ENCODE measurements at places on chromosomes 11 and 22.

DNA sequence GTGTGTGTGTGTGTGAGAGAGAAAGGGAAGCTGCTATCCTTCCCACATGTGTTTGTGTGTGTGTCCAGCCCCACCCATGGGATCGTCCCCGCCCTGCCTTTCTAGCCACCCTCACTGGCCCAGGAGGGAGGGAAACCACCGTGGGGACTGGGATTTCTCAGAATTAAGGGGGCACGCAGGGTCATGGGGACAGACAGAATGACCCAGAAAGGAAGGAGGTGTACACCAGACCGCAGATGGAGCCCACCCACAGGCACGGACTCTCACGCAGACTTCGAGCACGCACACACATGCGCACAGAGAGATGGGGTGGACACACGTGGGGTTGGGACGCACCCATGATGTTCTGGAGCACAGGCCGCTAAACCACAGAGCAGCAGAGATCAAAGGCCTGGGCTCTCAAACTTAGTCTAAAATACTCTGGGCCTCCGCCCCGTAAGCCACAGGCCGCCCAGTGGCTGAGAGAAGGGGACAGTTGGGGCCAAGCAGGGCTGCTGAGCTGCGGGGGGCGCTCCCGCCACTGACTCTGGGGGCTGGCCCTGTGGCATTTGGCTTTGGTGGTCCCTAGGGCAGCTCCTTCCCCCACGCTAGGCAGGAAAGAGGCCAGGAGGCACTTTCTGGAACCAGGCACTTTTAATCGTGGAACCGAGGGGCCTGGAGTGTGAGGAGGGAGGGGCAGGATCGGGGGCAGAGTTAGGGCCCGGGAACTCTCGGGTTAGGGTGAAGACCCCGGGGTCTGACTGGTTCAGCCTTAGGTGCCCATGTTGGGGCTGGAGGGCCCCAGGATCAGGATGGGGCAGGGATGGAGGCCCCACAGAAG lies 1.5 kb downstream of the IFITM5 start:
- DNase-seq, result no peak

- no peak for DNase-seq
Measured at GRCh38 chr11:36357831-36358230, 61.7 kb downstream of the PRR5L start.

DNA sequence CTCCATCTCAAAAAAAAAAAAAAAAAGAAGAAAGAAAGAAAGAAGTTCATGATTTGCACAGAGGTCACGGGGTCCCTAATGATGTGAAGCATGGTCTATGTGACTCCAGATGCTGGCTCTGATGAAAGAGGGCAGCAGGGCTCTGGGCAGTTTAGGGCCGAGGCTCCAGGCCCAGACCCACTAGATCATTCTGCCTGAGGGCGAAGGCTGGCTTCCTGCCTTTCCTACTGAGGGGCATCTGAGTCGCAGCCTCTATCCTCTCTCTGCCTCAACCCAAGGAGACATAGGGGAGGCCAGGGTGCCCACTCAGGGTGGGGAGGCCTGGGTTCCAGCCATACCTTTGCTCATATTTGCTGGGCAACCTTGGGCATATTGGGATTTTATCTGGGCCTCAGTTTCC lies 4.8 kb downstream of the SLC35E4 start:
- DNase-seq, result no peak

- DNase-seq, result no peak
Measured at GRCh38 chr22:41823797-41824196, 9.1 kb upstream of the SREBF2 start.

- no peak for DNase-seq
Measured at GRCh38 chr11:130278745-130279144, 36.0 kb downstream of the ZBTB44 start.

- DNase-seq, result no peak
Measured at GRCh38 chr11:110123003-110123402, 29.8 kb downstream of the ZC3H12C start.

DNA sequence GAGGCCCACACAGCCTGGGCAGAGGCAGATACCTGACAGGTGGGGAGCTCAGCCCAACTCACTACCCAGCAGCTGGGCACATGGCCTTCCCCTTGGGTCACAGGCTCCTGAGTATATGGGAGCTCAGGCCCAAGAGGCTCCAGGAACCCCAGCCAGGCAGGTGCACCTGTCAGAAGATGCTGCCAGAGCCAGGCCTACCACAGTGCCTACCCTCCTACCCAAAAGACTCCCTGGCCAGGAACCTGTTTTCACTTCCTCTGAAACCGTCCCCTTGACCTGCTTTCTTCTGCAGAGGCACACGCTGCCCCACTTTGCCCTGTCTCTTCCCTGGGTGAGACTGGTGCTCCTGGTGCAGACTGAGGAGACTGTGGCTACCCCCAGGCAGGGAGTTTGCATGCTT lies 2.9 kb downstream of the CHID1 start:
- DNase-seq, result no peak

GRCh38 chr11:125155100-125155444 lies 9.5 kb upstream of the PKNOX2 start:
- DNase-seq, result no peak

- no peak for DNase-seq
Measured at GRCh38 chr11:88354912-88355311, 17.4 kb upstream of the CTSC start.

DNA sequence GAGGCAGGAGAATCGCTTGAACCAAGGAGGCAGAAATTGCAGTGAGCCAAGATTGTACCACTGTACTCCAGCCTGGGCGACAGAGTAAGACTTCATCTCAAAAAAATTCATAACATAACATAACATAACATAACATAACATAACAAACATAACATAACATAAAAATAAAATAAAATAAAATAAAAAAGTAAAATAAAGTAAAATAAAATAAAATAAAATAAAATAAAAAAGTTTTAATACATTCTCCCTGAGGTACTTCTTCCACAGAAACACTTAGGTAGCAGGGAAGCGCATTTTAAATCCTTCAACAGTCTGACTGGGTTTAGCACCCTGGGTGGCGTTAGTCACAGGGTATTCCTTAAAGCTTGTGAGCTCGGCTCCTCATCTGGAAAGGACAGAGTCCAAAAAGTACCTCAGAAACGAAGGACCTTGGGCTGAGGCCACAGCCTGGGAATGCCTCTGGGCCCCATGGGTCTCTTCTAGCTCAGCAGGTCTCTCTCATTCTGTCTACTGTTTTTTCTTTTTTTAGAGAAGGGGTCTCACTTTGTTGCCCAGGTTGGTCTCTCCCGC lies 41.7 kb downstream of the MICAL3 start:
- DNase-seq, result no peak

DNA sequence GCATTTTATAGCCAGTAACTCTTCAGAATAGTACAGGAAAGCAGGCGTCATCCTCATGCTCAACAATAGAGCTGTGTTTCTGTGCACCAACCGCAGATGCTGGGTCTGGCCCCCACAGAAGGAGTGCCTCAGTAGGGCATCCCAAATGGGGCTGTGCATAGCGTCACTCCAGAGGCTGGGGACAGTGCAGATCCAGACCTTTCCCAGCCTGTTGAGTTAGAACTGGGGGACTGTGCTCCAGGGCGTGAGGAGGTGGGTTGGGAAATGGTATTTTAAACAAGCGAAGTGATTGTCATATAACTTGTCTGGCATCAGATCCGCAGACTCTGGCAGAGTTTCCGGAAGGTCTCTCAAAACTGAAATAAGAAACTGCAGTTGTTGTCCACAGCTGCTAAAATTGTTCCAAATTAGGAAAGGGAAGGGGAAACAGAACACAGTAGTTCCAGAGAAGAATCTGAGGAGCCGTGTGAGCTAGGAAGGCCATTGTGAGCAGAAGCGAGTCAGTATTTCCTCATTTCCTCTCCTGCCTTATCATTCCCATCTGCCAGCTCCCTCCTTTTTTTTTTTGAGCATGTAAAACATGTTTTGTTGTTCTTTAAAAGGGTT lies 52.2 kb downstream of the JAM3 start:
- no peak for DNase-seq

GRCh38 chr11:125378083-125378482 lies 118.0 kb downstream of the FEZ1 start:
- no peak for DNase-seq

- DNase-seq, result no peak
Measured at GRCh38 chr11:20157728-20158127, 2.5 kb downstream of the DBX1 start.

DNA sequence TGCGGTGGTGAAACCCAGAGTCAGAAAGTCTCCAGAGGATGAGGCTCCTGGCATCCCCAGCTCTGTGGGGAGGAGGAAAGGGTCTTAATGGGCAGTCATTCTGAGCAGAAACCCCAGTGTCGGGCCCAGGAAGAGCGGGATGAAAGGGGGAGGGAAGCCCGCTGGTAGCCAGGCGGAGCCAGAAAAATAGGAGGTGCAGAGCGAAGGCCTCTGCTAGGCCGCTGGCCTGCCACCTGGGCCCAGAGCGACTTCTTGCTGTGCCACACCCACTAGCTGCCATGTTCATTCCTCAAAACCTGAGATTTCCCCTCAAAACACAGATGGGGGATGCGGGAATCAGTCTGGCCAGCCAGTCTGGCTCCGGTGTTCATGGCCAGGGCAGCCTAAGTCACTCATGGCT lies 650 bp upstream of the POU2AF3 start:
- no peak for DNase-seq

- no peak for DNase-seq
Measured at GRCh38 chr11:61468002-61468401, 38.1 kb downstream of the SDHAF2 start.

DNA sequence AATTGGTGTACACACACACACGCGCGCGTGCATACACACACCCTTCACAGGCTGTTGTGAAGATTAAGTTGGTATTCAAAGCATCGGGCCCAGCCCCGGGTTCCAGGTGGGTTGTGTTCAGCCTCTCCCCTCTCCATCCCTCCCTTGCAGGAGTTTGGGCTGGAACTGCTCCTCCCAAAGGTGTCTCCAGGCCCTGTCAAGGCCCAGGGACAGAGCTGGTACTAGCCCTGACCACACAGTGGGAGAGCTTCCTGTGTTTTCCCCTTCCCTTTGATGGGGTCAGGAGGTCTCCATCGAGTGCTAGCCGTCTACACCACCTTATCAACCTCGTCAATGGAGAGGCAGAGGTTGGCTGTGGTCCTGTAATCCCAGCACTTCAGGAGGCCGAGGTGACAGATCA lies 36.5 kb upstream of the CSNK1E start:
- DNase-seq, result no peak

GRCh38 chr11:111309215-111309915 lies 11.0 kb downstream of the POU2AF3 start:
- DNase-seq, result no peak

DNA sequence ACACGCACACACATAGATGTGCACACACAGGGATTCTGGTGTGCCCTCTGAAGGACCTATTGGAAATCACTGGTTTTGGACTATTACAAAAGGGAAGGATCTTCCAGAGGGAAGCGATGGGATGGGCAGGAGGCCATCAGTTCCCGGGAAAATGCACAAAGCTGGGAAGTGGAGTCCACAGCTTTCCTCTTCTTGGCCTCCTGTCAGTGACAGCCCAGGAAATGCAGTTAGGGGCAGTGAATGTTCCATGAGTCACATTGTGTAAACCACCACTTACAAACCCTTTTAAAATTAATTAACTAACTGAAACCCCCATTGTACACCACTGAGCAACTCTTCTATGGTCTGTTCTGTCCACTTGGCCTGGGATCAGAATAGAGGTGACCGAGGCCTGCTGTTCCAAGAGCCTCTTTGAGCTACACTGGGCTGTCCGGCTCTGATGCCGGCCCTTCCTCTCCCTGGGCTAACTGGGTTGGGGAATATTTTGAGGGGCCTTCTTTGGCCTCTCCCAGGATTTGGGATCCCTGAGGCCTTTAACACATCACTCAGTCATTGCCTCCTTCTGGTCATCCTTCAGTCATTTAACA lies 137.7 kb downstream of the FEZ1 start:
- no peak for DNase-seq

DNA sequence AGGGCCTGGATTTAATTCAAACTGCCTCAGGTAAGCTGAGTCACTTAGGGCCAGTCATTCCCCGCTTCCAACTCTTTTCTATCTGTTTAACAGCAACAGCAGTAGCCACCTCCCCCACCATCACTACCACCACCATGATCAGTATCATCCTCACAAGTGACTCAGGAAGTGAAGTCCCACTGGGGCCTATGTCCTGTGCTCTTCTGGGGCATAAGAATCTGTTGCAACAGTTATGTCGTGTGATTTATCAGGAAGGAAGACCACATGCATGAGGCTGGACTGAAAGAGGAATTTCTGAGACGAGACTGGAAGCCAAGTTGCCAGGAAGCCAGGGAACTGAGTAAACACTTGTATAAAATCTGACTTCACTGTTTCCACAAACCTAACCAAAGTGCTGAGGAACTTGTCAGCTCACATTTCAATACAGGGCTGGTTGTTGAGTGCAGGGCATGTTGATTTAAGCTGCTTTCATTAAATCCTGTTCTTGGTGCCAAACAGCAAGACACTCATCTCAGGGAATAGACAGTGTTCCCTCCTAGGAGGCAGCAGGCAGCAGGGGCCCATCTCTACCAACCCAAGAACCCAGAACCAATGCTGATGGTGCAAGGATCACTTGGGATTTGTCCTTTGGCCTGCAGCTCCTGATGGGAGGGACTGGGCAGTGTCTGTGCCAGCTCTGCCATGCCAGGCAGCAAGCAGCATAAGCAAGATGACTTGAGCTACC lies 226.7 kb upstream of the NARS2 start:
- DNase-seq, result no peak

DNA sequence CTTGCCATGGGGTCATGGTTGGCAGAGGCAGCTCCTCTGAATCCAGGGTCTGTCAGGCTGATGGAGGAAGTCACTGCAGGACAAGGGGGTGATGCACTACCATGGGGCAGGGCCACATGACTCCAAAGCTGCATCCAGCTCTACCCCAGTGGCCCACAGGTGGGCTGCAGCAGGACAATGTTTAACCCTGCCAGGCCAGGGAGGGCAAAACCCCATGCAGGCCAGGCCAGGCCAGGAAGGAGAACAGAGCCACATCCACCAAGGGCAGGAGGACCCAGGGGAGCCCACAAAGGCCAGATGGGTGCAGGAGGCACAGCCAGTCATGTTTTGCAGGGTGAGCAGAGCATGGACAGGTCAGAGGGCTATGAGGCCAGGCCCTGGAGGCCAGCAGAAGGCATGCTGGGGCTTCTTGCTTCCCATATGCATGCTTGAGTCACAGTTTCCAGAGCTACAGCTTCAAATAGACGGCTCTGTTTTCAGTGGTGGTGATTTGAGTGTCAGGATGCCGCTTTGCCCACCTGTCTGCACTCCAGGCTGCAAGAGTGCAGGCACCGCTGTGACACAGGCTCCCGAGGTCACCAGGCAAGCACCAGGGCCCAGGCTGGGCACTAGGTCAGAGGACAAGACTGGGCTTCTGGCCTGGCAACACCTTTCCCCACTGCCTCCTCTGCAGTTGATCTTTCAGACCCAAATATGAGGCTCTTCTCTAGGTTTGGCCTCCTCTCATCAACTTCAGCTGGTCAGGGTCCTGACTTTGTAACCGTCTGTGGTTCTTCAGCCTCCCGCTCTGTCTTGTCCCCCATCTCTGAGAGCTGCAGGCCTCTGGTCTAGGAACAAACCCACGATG lies 22.9 kb downstream of the RSPH14 start:
- no peak for DNase-seq

GRCh38 chr22:29985912-29986311 lies 94.4 kb upstream of the HORMAD2 start:
- DNase-seq, result no peak
